ENCODE measurements at places on chromosomes 16 and 17.

DNA sequence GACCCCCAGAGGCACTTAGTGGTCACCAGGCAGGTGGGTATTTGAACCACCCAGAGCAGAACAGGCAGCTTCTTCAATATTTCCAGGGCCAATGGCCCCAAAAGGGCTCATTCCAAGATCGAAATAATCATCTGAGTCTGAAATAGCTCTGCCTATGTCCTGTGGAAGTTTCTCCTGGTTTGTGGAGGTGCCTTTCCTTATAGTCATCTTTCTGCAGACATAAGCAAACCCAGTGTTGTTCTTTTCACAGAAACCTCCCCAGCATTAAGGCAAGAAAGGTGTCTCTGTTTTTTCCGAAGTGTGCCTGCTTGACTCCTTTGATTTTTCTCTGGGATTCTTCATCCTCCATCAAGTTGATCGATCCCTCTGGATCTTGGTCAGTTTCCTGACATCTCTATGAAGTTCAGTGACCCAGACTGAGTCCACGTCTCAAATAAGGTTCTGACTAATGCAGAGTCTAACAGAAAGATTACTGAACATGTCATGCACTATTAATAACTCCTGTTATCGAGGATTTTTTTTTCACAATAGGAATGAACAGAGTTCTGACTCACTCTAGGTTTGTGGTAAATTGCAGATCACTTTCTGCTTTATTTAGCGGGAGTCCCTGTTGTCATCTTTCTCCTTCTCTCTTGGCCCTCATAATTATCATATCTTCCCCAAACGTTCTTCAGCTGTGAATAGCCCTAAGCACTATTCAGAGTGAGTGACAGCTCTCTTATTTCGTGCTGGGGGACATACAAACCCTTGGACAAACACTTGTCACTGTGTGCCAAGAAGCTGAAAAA is 1.5 kb downstream of the LRRC3C start:
- no peak for DNase-seq

- DNase-seq: no peak
Measured at GRCh38 chr16:81588326-81589081, 143.9 kb downstream of the CMIP start.

- DNase-seq: no peak
Measured at GRCh38 chr17:71976011-71976649, 144.7 kb upstream of the SOX9 start.

GRCh38 chr16:75593825-75594820 is 27.9 kb downstream of the GABARAPL2 start:
- no peak for DNase-seq

DNA sequence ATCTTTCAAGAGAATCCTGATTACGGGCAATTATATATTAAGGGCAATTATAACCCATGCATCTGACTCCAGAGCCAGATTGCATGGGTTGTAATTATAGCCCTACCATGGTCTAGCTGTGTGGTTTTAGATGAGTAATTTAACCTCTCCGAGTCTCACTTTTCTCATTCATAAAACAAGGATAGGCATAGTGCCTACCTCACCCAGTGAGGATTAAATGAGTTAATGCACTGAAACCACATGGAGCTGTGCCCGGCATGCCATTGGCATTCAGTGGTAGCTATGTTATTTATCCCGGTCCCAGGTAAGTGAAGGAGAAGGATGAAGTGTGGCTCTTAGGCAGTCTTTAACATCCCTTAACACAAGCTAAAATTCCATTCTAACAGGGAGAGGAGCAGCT is 6.3 kb downstream of the SNX20 start:
- no peak for DNase-seq

DNA sequence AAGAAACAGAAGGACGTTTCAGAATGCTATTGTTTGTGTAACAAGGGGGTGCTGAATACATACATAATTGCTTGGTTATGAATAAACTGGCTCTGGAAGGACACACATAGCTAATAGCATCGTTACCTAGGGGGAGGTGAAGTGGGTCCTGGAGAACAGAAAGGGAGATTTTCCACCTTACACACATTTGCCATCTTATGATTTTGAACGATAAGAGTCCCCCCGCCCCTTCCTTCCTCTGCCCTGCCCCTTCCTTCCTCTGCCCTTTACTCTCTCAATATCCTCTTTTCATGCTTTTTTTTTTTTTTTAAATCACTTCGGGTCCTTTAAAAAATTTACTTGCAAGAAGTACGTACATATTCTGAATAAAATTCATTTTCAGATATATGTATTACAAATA is 902 bp upstream of the DHRS7B start:
- peak; percentile 67 for DNase-seq

- no peak for DNase-seq
Measured at GRCh38 chr17:38705523-38705802, 390 bp downstream of the MLLT6 start.

DNA sequence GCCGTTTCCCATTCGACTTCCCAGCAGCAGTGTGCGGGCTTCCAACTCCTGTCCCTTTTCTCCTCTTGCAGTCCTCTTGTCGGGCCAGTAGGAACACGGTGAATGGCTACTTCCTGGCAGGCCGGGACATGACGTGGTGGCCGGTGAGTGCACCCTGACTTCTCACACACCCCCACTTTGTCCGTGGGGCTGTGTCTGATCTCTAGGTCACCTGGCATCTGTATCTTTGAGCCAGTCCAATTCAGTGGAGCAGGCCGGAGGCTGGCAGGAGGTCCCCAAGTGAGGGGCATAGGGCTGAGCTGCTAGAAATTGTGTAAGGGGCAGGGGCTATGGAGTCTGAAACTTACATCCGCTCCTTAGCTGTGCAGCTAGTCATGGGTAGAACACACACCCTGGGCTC is 6.6 kb downstream of the SLC5A10 start:
- no peak for DNase-seq

DNA sequence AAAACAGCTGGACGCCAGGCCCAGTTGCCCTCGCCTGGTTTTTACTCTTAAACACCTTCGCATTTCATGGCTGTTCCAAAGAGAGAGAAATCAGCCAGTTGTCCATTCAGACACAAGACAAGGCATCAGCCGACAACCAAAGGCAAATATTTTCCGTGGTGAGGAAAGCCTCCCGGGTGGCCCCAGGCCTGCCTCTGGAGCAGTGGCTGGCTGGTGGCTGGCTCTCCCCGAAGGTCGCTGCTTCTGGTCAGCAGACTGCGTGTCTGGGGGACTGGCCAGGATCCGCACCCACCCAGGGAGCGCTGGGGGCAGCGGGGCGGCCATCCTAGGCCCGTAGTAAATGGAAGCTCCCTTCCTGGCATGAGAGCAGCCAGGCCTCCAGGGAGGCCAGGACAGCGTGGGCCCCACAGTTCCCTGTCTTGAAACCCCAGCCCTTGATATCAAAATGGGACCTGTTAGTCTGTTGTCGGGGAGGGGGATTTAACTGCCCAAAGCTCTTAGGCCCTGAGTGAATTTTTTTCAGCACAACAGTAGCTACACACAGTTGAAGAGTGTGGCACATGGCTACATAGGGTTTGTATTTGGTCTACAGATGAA is 57.7 kb downstream of the SREBF1 start:
- no peak for DNase-seq

DNA sequence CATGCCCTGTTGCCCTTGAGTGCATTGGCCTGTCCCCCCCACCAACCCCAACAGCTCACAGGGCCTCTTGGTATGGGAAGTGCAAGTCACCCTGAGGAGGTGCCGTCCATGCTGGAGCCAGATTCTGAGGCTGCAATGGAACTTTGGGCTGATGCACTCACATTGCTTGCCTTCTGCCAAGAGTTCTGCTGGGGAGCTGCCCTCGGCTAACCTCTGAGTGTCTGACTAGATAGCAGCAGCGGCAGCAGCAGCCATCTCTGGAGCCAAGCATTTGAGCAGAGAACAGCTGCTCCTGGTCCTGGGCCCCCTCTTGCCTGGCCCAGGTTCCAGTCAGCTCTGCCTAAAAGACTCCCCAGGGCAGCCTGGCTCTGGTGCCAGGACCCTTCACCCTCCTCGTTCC is 61.5 kb downstream of the GNAO1 start:
- no peak for DNase-seq

- DNase-seq: no peak
Measured at GRCh38 chr17:39665642-39666224, 584 bp downstream of the TCAP start.

- DNase-seq: no peak
Measured at GRCh38 chr17:1431631-1432104, 24.4 kb downstream of the CRK start.

DNA sequence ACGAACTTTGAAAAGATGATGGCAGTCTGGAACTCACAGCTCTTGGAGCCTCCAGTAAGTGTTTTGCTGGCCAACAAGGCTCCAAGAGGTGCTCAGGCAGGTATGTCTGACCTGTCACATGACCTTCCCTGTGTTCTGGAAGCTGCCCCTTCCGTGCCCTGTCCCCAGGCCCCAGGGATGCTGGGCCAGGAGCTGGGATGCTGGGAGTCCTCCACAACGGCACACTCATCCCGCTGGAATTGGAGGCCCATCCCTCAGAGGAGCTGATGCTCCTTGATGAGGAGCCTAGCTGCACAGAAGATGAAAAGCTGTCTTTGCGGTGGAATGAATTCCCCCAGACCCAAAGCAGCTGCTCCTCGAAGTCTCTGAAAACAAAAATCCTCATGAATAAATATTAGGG is 47.8 kb downstream of the HOXB1 start:
- no peak for DNase-seq

GRCh38 chr17:65131946-65132345 is 5.2 kb upstream of the RGS9 start:
- no peak for DNase-seq

DNA sequence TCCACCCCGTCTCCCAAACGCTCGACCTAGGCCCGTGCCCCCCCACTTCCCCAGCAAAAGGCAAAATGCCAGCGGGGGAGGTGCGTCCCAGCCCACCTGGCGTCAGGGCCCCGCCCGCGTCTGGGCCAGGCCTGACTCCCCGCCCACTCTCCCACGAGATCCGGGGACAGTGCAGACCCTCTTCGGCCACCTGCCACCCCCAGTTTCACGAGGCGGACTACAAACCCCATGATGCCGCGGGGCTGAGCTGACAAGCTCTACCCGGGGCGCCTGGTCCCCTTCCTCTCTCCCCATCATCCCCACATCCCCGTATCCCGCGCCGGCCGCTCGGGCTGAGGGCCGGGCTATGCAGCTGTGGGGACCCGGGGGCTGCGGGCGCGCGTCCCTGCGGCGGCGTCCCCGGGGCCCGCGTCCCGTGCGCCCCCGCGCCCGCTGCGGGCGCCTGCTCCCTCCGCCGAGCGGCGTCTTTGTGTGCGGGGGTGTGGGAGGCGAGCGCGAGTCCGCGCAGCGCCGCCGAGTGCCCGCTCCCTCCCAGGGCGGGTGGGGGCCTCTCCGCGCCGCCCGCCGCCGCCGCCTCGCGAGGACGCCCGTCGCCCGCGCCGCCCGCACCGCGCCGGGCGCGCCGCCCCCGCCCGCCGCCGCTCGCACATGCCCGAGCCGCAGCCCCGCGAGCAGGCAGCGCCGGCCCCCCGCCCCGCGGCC is at the start of gene ANKRD13B:
ANKRD13B (plus strand) TSS at position 283 of the 702 bp plus-strand sequence. CDS start 490 bp downstream, outside the sequence.
- DNase-seq: peak; percentile 67

DNA sequence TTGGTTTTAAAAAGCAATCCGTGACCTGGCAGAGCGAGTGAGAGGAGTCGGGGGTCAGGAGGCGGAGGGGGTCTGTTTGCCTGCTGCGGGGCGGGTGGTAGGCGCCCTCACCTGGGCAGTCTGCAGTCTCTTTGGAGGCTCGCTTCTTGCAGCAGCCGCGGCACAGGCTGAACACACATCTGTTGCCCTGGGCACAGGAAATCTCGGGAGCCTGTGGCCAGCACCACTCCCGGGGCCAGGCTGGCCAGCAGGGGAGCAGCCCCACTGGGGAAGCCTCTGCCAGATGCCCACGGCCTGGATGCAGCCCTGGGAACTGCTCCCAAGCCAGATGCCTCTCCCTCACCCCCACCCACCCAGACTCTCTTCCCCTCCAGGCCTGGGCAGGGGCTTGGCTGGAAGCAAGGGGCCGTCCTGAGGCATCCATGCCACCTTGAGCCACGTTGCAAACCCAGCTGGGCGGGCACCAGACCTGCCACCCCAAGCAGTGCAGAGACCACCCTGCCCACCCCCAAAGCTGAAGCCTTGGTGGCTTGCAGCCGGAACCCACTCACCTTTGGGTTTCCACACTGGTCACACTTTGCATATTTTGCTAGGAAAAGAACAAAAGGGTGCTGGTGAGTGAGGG is 6.6 kb downstream of the GPS1 start:
- DNase-seq: peak; percentile 11

GRCh38 chr16:85366031-85366763 is 246.9 kb upstream of the GSE1 start:
- no peak for DNase-seq

- no peak for DNase-seq
Measured at GRCh38 chr16:84467256-84467655, 37.2 kb downstream of the MEAK7 start.

GRCh38 chr17:18157354-18157985 is 26.2 kb upstream of the ALKBH5 start:
- DNase-seq: no peak
